Activated naive CD8-positive, alpha-beta T cell treated with anti-CD3 and anti-CD28 coated beads, Interleukin-2, amount 10 ng/mL, durations not matched to agents 7 days and 5 days (primary cell): ENCODE measurements at places on chromosomes 13 and 19. TPM values are rescaled to one million over a fixed set of nuclear protein-coding genes. Genes with fewer than 3 reads are reported as not detected.

Gene CPAMD8
- total RNA-seq: 0.42 TPM

GRCh38 chr13:27289011-27289665, 18.5 kb downstream of the RASL11A start:
- no peak for DNase-seq

DNA sequence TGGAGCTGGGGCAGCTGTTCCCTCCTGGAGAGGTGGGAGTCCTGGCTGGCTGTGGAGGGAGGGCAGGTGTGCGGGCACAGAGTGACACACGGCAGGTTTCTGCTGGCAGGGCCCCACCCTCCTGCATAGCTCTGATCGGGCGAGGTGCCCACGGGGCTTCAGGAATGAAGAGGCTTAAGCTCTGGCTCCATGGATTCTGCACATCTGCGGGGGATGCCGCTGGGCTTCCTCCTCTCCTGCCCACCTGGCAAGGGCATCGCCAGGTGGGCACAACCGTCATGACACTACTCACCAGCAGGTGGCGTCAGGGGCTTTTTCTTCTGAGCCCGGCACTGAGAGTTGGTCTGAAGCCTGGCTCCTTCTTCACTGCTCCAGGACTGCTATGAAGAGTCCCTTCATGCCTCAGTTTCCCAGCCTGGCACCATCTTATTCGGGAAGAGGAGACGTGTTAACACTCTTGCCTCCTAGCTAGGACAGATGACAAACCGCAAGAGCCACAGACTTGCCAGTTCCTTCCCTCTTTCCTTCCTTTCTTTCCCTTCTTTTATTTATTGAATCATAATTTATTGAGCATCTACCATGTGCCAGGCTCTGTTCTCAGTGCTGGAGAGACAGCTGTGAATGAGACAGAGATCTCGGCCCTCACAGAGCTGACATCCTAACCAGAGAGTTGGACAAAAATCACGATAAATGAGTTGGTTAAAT, 15.2 kb upstream of the PAK4 start:
- peak; percentile 81 for DNase-seq

GRCh38 chr13:38767506-38768265, 80.8 kb downstream of the FREM2 start:
- DNase-seq: no peak

GRCh38 chr13:26458196-26458749, 99.2 kb upstream of the WASF3 start:
- no peak for DNase-seq

DNA sequence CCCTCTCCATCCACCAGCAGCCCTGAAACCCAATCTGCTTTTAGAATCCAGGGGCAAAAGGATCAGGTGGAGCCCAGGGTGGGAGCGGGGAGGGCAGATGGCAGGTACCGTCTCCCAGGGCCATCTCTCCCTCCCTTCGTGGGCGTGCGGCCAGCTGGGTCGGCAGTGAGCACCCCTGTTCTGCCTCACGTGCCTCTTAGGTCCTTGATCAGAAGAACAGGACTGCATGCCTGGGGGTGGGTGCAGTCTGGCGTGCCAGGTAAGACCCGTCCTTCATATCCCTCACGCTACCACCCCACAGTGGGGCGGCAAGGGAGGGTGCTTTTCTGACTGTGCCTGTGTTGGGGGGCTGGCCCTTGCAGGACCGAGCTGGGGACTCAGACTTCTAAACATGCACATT, 2.0 kb downstream of the SLC8A2 start:
- DNase-seq: no peak

GRCh38 chr19:44912854-44913253, 1.6 kb upstream of the APOC1 start:
- no peak for DNase-seq

GRCh38 chr13:93345024-93345423, 118.4 kb downstream of the GPC6 start:
- DNase-seq: no peak

DNA sequence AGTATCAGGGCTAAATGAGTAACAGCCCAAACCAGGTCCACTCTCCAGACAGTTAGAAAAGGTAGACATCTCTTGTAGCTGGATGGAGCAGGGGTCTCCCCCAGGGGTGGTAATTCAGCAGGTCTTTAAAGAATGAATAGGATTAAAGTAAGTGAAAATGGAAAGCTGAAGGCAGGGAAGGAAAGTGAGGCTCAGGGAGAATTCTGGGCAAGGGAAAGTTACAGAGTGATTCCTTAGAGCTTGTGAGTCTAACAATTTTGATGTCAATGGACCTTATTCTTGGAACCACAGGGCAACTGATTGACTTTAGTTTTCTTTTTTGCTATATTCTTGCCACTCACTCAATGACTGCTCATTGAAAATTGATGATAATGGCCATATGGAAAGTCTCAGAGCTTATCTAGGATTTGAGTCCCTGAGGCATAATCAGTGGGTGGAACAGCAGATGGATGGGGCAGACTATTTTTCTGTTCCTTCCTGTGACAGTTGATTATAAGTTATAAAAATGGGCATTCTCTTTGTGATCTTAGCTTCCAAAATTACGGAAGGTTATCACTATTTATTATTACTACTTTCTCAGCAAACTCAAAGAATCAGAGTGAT, 76.9 kb downstream of the LRCH1 start:
- no peak for DNase-seq
